Activated CD8-positive, alpha-beta T cell treated with anti-CD3 and anti-CD28 coated beads, Interleukin-2, amount 10 ng/mL, durations not matched to agents 7 days and 5 days (primary cell): ENCODE measurements at places on chromosomes 5 and 9. TPM values are rescaled to one million over a fixed set of nuclear protein-coding genes. Genes with fewer than 3 reads are reported as not detected.

DNA sequence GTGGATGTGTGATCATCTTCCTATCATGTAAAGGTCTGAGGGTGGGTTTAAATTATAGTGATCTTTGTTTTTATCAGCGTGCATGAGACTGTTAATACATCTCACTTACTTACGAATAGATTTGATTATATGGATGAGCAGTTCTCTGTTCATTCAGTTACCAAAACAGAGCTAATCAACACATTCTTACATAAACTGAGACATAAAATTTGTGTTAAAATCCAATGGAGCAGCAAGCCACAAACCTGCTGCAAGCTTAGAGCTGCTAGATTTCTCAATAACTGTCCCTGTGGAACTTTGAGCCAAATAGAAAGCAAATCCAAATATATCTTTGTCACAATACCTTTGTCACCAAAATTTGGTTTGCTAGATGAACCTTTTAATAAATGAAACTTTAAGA, 50.1 kb downstream of the NUDT12 start:
- DNase-seq, result no peak

Gene SLC36A2
- not detected for total RNA-seq

GRCh38 chr9:26753971-26754370, 138.6 kb downstream of the CAAP1 start:
- DNase-seq, result no peak

DNA sequence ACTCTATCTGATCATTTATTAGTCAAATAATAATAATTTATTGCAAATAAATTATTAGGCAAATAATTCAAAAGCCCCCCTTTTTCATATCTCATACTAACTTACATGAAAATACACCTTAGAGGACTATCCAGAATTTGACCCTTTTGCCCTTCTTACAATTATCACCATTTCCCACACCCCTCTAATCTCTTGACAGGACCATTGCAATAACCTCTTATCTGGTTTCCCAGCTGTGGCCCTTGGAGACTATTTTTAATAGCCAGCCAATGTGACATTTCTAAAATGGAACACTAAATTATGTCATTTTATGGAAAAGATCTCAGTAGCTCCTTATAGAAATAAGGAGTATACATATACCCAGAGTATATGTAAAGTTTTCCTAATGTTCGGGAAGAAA, 588.4 kb upstream of the COX7C start:
- no peak for DNase-seq

DNA sequence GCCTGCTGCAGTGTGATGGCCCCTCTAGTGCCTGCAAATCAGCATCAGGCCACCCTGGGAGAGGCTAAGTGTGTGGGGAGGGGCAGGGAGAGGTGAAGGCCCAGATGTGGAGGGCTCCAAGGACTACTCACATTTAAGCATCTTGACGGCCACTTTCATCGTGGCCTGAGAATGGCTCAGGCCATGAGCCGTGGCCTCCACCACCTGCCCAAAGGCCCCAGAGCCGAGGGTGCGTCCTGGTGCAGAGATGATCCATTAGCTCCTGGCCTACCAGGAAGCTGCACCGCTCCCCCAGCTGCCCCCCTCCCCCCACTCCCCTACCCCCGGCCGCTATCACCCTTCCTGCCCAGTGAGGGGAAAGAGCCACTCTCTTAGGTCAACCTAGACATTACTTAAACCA, 31.0 kb downstream of the PDGFRB start:
- no peak for DNase-seq

Gene RXRA
- 4.2 TPM for total RNA-seq

DNA sequence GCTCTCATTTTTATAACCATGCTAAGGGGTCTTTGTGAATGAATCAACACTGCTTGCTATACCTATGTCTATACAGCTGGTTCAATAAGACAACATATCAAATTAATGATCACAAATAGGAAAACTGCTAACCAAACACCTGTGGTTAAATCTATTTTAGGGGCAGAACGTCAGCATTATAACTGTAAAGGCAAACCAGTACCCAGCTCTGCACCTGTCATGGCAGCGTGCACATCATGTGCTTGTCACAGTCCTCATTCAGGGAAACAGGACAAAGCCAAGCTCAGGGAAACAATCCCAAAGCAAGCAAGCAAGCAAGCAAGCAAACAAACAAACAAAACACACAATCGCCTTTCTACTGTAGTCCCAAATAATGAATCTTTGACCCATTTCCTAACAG, 277.7 kb upstream of the DAP start:
- DNase-seq, result no peak

Gene KLHL9
- total RNA-seq, result 17.9 TPM
